ENCODE measurements at places on chromosomes 16 and 17. TPM values are rescaled to one million over a fixed set of nuclear protein-coding genes. Genes with fewer than 3 reads are reported as not detected.

Gene VTN
- 0.09 TPM for total RNA-seq

Gene EVPLL
- total RNA-seq, result not detected

Gene ATAD5
- total RNA-seq, result 10.4 TPM

Gene LGALS9C
- total RNA-seq, result not detected

Gene NPTX1
- total RNA-seq, result 0.57 TPM

Gene KRTAP2-2
- not detected for total RNA-seq

Gene SYNGR3
- 1.4 TPM for total RNA-seq

Gene METTL2A
- total RNA-seq, result 7.2 TPM

Gene AURKB
- total RNA-seq, result 31.8 TPM

Gene COG1
- 28.1 TPM for total RNA-seq

Gene HSD17B1
- total RNA-seq, result 4.7 TPM

Gene ATP6V0D1
- total RNA-seq, result 47.8 TPM

Gene C16orf74
- 12.0 TPM for total RNA-seq

Gene MT1H
- not detected for total RNA-seq

Gene ABCC12
- total RNA-seq, result not detected

Gene TNFRSF17
- not detected for total RNA-seq

Gene ABCC3
- 12.5 TPM for total RNA-seq

Gene PDILT
- total RNA-seq, result not detected

Gene MEOX1
- not detected for total RNA-seq

Gene NPIPB6
- total RNA-seq, result 26.7 TPM

Gene SLC35G6
- total RNA-seq, result not detected

Gene ZNRF1
- 14.5 TPM for total RNA-seq

Gene PERCC1
- total RNA-seq, result not detected

Gene RNF222
- not detected for total RNA-seq

Gene POLR2A
- 74.1 TPM for total RNA-seq

Gene ARL6IP1
- 240 TPM for total RNA-seq

Gene SCNN1B
- not detected for total RNA-seq
